Activated CD4-positive, alpha-beta T cell treated with anti-CD3 and anti-CD28 coated beads for 24 hours (primary cell): ENCODE measurements at places on chromosomes 5 and 9.

DNA sequence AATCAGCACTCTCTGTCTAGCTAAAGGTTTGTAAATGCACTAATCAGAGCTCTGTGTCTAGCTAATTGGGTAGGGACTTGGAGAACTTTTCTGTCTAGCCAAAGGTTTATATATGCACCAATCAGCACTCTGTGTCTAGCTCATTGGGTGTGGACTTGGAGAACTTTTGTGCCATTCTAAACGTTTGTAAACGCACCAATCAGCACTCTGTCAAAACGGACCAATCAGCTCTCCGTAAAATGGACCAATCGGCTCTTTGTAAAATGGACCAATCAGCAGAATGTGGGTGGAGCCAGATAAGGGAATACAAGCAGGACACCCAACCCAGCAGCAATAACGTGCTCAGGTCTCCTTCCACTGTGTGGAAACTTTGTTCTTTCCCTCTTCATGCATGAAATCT is 298.6 kb upstream of the PTPRD start:
- DNase-seq, result no peak

- DNase-seq, result no peak
These were observed 421.9 kb upstream of the KCNN2 start for GRCh38 chr5:113939988-113940387.

GRCh38 chr9:69149321-69149807 is 24.7 kb upstream of the TJP2 start:
- no peak for DNase-seq

GRCh38 chr5:14504332-14504727 is 77.3 kb upstream of the OTULINL start:
- DNase-seq, result no peak

GRCh38 chr5:122076669-122077365 is 1.2 kb downstream of the LOX start:
- DNase-seq, result peak; percentile 39

DNA sequence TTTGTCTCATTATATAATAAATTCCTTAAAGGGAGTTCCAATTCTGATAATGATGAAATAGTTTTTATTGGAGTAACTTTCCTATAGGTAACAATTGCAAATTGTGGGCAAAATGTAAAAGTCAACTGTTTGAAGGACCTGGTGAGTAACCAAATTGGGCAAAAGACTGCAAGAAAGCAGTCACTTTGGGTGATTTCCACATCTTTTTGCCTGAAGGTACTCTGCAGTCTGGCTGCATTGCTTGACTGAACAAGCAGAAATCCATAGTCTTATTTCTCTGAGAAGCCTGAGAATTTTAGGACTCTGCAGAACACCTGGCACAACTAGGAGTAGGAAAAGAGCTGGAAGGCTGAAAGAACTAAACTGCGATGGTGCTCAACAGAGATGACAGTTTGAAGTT is 114.9 kb downstream of the HOMER1 start:
- no peak for DNase-seq

DNA sequence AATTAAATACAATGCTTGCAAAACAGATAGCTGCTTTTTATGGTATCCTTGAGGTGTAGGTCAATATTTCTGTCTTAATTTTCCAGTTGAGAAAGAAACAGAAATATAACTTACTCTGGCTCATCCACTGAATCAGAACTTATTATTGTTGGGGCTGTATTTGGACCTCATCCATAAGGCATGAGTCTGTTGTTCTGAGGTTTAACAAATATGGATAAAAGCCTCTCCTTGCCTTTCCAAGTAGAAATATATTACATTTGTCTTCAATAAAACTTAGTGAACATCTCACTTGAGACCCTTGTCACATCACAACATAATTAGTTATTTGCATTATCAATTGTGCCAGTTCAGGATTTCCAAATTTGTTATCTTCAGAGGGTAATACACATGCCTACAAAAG is 525.8 kb downstream of the AGTPBP1 start:
- no peak for DNase-seq

DNA sequence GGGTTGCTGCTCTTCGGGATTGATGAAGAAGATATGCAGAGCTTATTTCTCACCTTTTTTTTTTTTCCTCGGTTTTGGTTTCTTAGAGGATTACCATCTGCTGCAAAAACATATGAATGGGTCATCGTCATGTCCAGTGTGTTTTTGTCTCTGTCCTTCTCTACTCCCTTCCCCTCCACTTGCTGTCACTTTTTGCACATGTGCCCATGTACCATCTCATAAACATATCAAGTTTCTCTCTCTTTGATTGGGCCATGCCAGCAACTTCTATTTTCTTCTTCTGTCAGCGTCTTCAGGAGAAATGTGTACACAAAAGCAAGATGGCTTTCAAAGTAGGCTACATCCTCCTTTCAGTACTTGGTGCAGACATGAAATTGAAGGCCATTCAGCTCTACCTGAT is 57.1 kb downstream of the ZNF462 start:
- no peak for DNase-seq

- no peak for DNase-seq
These were observed 49.4 kb downstream of the FNIP1 start for GRCh38 chr5:131747180-131748105.

GRCh38 chr5:172899436-172899835 is 59.8 kb upstream of the RPL26L1 start:
- no peak for DNase-seq

- no peak for DNase-seq
These were observed 6.0 kb downstream of the B4GALT1 start for GRCh38 chr9:33161011-33161588.

DNA sequence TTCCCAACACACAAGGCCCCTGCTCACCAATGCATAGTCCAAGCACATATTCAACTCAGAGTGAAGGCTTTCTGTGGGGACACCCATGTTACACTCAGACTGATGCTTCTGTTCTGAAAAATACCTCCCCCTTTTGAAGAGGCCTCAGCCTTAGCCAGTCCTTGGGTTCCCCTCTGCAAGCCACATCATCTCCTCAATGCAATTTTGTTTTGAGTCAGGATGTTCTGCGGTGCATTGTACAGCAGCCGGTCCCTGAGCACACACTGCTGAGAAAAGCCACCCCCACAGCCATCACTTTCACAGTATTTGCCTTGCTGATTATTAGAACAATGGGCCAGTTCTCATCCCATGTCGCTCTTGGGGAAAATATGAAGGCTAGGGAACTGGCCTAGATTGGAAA is 241.2 kb downstream of the FAM114A2 start:
- no peak for DNase-seq
